ENCODE measurements at places on chromosomes 11 and 22. TPM values are rescaled to one million over a fixed set of nuclear protein-coding genes. Genes with fewer than 3 reads are reported as not detected.

IGHMBP2 gene
- total RNA-seq = 13.9 TPM

ABCC8 gene
- 11.8 TPM for total RNA-seq

MFRP gene
- total RNA-seq = not detected

NAALADL1 gene
- total RNA-seq = not detected

CASP1 gene
- total RNA-seq = 0.17 TPM

FCHSD2 gene
- 8.3 TPM for total RNA-seq

OR52N1 gene
- total RNA-seq = not detected

CRYAB gene
- 27.1 TPM for total RNA-seq

YAP1 gene
- 58.6 TPM for total RNA-seq

CCDC157 gene
- total RNA-seq = 3.2 TPM

PDGFB gene
- 3.1 TPM for total RNA-seq

UPK2 gene
- total RNA-seq = 0.87 TPM
